Stimulated activated naive CD8-positive, alpha-beta T cell treated with anti-CD3 and anti-CD28 coated beads, Interleukin-15, Interleukin-2, amounts not matched to agents 100 U/mL and 50 U/mL, for 24 hours (primary cell): ENCODE measurements at places on chromosomes 12 and 14.

GRCh38 chr14:90570461-90570860 is 173.6 kb downstream of the CALM1 start:
- no peak for DNase-seq

- no peak for DNase-seq
Observed at GRCh38 chr12:51511546-51512260, 79.3 kb upstream of the SCN8A start.

GRCh38 chr14:96581026-96581425 is 78.8 kb downstream of the PAPOLA start:
- no peak for DNase-seq

DNA sequence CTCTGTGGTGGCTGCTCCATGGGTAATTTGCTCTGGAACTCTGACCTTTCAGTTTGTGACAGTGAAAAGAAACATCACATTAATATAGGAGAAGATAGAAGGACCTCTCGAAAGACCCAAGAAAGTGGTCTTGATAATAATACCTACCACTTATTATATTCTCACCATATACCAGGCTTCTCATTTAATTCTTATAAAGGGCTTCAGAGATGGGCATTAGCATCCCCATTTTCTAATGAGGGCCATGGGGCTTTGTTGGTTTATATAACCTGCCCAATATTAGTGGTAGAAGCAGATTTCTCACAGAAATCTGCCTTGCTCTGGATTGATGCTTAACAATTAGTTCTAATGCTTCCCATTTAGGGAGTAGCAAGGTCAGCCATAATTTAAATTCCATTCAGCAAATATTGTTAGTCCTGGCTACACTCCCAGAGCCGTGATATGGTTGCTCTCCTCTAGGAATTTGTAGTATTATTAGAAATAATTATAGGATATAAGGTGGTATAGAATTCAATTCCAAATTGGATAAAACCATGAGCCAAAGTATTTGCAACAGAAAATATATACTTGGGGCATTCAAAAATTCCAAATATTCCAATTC is 7.4 kb upstream of the AMIGO2 start:
- no peak for DNase-seq

GRCh38 chr12:47094804-47095203 is 15.0 kb upstream of the AMIGO2 start:
- no peak for DNase-seq

DNA sequence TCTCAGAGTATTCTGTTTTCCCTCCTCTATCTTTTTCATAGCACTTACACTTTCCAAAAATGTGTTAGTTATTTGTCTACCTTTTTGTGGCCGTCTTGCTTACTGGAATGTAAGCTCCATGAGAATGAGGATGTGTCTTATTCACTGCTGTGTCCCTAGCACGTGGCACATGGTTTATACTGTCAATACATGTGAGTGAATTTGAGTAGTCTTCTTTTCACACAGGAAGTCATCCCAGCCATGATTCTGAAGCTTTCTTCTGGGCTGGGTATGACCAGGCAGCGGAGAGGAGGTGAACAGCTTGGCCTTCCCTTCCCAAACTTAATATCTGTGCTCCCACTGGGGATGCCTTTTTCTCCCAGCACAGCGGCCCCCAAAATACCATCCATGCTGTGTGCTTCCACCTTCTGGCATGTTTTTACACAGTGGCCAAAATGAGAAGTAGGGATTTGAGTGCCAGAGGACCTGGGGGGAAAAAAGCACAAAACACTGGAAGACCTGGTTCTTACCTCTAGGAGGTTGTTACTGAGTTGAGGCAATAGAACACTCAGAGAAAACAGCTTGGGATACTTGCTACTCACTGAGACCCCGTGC is 10.3 kb downstream of the PLEKHG3 start:
- no peak for DNase-seq

DNA sequence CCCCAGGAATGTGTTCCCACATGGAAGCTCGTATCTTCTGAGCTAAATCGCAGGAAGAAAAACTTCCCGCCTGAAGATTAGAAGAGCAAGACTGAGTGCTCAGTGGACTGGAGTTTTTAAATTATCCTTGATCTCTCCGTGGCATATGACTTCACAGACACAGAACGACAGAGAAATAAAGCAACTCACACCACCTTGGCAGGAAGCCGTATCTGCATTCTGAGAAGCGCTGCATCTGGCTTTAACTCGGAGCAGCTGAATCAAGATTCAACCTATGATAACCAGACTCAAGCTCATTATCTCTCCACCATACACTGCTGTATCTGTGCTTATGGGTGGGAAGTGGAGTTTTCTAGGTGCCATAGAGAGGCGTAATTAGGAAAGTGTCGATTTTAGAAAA is 1482.7 kb downstream of the AACS start:
- no peak for DNase-seq

DNA sequence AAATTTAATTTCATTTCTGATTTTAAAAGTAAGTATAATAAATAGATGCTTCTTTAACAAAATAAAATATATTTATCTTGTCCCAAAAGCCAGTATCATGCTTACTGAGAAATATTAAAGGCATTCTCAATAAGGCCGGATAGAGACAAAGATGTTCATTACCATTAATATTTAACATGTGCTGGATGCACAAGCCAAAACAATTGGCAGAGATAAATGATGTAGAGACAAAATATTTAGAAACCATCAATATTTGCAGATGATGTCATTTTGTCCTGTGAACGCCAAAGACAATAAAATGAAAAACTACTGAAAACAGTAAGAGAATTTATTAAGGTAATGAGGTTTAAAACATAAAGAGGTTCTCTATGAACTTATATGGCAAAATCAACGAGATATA is 313.5 kb downstream of the ITPR2 start:
- DNase-seq, result no peak

GRCh38 chr12:109356577-109356976 is 8.9 kb downstream of the MYO1H start:
- no peak for DNase-seq

GRCh38 chr14:50718949-50719348 is 50.8 kb upstream of the SAV1 start:
- no peak for DNase-seq

- DNase-seq, result peak; percentile 31
Observed at GRCh38 chr14:22071006-22071405, 397.4 kb upstream of the OR4E1 start.

GRCh38 chr12:118332511-118332910 is 40.2 kb downstream of the TAOK3 start:
- no peak for DNase-seq

DNA sequence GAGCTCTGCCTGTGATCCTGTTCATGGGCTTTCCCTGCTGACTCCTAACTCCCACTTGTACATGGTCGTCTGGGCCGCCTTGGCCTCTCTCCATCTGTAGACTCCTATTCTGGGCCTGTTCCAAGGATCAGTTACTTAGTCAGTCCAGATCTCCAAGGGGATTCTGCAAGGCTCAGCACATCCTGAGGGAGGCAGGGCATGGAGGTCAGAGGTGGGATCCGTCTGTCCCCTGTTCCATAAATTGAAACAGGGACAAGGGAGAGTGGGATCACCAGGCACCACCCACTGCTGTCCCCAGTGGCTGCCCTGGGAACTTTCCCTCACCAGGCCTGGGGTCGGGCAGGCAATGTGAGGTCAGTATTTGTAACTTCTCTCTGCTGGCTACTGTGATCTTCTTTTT is 43.5 kb downstream of the KCTD10 start:
- no peak for DNase-seq

DNA sequence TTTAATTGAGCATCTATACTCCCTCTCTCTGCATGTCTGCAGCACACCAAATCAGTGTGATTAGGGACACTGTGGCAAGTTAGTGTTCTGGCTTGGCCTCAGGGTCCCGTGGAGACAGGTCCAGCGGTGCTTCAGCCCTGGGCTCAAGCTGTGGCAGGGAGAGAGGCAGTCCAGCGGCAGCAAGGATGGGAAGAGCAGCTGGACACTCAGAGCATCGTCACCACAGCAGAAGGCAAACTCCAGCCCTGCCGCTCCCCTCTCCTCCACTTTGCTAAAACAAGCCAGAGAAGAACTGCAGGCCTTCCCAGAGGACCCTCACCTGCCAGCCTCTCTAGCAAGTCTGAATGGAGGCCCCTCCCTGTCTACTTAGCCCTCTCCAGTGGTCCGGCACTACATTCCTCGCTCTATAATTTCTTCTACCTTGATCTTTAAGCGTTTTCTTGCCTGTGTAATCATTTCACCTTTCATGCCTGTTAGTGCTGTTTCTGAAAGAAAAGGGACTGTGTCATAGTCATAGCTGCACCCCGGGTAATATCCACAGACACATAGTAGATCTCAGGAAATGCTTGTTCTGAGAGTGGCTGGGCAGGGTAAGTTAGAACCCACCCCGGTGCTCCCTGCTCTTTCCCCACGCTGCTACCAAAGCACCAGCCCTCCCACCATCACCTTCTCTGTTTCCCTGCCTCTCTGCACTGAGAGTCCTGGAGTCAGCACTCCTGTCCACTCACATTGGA is 22.1 kb downstream of the ZFP36L1 start:
- DNase-seq, result no peak

- no peak for DNase-seq
Observed at GRCh38 chr12:7716381-7716780, 5.1 kb downstream of the DPPA3 start.

- no peak for DNase-seq
Observed at GRCh38 chr12:45966486-45966885, 23.9 kb downstream of the SCAF11 start.

GRCh38 chr14:77241955-77242354 is 29.1 kb downstream of the NGB start:
- no peak for DNase-seq

GRCh38 chr12:20248646-20249045 is 119.7 kb upstream of the PDE3A start:
- no peak for DNase-seq

DNA sequence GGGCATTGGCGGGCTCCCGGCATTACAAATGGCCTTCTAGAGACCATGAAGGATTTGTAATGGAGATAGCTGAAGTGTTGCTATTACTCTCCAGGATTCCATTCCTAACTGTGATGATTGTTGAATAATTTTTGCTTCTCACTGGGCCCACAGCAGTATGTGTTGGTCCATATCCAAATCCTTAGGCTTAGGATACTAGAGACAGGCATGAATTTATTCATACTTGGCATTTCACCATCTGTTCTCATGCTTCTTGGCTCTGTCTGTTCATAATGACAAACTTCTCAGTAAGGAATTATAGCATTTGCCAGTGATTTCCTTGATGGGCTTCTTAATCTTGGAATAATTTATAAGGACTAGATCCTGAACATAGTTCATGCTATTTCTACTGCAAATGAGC is 832.9 kb downstream of the C12orf50 start:
- no peak for DNase-seq

- DNase-seq, result no peak
Observed at GRCh38 chr12:50749459-50749882, 14.4 kb upstream of the ATF1 start.

- no peak for DNase-seq
Observed at GRCh38 chr12:57319678-57320469, 68.9 kb upstream of the STAC3 start.

DNA sequence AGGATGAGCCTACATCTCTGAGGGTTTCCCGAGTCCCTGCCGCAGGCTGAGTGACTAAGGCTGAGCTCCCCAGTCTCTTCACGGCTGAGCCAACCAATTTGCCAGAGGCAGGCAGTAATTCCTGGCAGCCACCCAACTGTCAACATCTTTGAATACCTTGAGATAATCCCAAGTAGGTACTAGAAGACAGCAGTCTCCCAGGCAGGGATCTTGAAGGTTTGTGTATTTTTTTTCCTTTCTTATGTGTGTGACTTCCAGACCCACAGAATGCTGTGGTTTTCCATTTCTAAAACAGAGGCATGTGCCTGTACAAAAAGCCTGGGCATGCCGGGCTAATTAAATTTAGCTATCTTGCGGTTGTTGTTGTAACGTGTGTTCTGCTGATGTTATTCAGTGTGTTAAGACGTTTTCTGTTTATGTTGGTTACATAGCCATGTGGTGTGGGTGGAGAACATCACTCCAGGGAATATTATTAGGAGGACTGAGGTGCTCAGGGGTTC is 155.5 kb downstream of the ANO2 start:
- no peak for DNase-seq

DNA sequence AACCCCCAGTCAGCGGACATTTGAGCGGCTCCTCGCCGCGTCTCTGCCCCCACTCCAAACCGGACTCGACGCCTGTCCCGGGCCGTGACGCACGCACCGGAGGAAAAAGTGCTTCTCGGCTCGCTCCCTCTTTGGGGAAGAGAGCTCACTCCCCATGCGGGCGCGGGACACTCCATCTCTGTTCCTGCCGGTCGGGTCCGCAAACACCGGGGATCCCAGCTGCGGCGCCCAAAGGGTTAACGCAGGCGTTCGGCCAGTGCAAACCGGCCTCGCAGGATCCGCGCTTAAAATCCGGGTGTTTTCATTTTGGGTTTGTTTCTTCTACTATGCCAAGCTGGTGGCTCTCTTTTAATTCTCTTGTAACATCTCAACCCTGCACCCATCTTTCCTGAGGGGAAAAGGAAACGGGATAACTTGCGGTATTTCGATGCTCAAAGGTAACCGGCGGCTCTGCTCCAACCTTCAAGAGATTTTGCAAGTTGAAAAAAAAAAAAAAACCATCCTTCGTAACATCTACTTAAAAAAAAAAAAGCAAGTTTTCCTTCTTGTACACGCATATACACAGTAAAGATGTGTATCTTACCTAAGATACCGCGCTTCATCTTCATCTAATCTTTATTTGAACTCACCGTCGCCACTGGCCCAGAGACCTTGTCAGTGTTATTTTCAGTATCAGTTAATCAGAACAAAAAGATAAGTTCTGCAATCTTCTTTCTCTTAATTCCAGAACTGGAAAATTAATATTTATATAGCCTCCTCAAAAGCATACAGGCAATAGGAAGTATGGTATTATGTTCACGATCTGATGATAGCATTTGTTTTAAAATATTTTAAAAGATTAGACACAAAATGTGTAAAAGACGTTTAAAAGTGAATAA is 1.6 kb upstream of the ATP2B1 start:
- DNase-seq, result peak; percentile 59

GRCh38 chr14:78018283-78018682 is 151.9 kb upstream of the NRXN3 start:
- DNase-seq, result no peak
